ENCODE measurements at places on chromosomes 4 and X.
A peak's percentile ranks its signal among the peaks of the same experiment; 100 is the strongest.

GRCh38 chr4:118361192-118361591 lies 8.4 kb upstream of the PRSS12 start:
- DNase-seq = no peak

GRCh38 chr4:6340446-6341015 lies 70.9 kb downstream of the WFS1 start:
- DNase-seq = no peak

DNA sequence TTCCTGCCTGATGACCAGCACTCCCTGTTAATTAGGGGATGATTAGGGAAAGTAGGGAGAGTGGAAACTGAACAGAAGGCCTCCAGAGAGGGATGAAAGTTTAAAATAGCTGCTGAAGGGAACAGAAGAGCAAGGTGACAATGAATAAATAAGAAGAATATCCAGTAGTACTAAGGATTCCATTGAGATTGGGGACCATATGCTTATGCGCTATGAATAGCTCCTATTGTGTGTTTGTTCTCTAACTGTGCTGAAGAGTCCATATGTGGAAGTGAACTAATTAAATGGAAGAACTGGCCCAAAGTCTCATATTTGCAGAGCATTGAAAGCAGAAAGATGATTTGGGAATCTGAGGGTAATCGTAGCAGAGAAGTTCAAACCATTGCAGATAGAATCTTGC lies 137.0 kb downstream of the PRSS12 start:
- no peak for DNase-seq

DNA sequence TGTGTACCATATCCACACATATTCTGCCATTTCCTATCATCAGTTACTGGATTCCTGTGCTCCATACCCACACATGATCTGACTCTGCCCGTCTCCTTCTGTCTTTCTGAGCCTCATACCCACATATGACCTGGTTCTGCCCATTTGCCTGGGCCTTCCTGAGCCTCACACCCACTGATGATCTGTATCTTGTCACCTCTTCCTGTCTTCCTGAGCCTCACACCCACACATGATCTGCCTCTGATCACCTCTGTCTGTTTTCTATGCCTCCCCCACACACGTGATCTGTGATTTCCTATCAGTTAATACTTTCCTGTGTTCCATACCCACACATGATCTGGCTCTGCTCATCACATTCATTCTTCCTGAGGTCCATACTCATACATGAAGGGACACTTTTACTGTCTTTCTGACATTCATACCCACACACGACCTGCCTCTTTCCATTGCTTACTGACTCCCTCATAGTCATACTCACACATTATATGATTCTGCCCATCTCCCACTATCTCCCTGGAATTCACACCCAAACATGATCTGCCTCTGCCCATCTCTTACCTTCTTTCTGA lies 32.5 kb downstream of the SCML1 start:
- DNase-seq = no peak

GRCh38 chr4:32140636-32141035 lies 1420.5 kb downstream of the PCDH7 start:
- DNase-seq = no peak

DNA sequence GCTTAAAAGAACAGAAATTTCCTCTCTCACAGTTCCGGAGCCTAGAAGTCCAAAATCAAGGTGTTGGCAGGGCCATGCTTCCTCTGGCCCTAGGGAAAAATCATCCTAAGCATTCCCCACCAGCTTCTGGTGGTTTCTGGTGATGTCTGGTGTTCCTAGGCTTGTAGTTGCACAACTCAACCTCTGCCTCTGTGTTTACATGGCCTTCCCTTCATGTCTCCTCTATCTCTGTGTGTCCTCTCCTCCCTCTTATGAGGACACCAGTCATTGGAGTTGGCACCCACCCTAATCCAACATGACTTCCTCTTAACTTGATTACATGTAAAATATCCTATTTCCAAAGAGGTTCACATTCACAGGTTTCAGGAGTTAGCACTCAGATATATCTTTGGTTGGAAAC lies 15.4 kb downstream of the LRP2BP start:
- DNase-seq = no peak

DNA sequence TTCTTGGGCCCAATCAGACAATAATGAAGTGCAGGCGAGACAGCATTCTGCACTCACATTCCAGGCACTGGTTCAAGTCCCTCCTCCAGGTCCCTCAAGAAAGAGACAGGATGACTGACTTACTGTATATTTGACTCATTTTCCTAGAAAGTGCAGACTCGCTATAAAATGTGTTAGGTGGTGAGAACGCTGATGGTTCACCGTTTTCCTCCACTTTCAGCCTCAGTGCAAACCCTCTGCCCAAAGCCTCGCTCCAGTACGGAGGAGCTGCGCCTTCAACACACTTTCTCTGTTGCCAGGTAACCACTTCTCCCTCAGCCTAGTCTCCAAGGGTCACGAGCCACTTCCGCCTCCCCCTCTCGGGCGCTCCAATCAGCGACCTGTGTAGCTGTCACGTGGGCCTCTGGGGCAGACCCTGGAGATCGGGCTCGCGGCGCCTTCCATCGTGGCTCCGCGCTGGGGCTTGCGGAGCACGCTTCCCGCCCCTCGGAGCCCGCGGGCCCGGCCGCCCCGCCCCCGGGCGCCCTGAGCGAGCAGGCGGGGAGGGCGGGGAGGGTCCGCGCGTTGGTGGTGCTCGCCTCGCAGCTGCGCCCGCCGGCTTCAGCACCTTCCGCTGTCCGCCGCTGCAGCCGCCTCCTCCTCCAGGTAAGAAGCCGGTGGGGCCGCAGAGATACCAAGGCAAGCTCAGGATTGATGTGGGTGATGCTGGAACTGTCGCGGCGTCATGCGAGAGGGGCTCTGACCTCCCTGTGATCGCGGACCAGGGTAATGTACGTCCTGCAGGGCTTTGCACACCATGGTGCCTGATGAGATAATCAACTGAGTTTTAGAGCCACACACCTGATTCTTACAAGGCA lies at the start of gene WDR17:
WDR17 (plus strand) TSS at position 407 of the 857 bp plus-strand sequence. CDS start 45,740 bp downstream, outside the sequence.
- DNase-seq = peak; percentile 95

DNA sequence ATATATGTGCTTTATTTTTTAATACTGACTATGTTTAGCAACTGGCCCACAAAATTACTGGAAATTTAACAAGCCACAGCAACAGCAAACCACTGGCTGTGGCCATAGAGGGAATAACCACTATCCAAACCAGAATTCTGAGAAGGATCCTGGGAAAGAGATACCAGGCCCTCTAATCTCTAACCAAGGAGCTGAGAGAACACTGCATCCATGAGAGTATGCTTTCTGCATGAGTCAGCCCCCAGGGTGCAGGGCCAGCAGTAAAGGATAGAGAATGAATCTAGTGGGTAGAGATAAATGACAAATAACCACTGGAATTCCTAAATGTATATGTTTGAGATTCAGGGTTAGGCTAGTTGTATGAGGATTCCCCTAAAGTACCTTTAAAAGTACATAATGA lies 221.8 kb downstream of the KIT start:
- DNase-seq = no peak

GRCh38 chrX:12494400-12495138 lies 296.6 kb upstream of the PRPS2 start:
- DNase-seq = no peak

GRCh38 chr4:121030711-121031110 lies 41.6 kb downstream of the NDNF start:
- DNase-seq = no peak

GRCh38 chr4:172871381-172871780 lies 297.2 kb upstream of the GALNT7 start:
- no peak for DNase-seq

GRCh38 chrX:68832516-68833447 lies 4.0 kb downstream of the EFNB1 start:
- no peak for DNase-seq

DNA sequence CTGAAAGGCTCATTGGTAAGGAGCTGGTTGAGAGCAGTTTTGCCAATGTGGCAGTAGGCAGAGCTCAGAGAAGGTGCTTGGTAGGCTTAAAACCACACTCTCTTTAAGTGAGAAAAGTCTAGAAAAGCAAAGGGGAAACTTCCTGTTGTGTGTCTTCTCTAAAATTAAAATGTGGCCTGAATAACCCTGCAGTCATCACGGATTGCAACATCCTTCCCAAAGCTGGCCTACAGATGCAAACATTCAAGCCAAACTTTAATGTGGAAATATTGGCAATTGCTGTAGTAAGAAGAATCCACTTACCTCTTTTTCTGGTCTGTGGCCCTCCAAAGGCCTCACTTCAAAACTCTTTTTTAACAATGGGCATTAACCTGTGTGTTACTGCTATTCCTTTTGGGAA lies 348.5 kb downstream of the OPHN1 start:
- no peak for DNase-seq

GRCh38 chr4:51884606-51885005 lies 41.7 kb downstream of the DCUN1D4 start:
- no peak for DNase-seq

- DNase-seq = no peak
Measured at GRCh38 chr4:138972956-138973801, 42.4 kb upstream of the NOCT start.

DNA sequence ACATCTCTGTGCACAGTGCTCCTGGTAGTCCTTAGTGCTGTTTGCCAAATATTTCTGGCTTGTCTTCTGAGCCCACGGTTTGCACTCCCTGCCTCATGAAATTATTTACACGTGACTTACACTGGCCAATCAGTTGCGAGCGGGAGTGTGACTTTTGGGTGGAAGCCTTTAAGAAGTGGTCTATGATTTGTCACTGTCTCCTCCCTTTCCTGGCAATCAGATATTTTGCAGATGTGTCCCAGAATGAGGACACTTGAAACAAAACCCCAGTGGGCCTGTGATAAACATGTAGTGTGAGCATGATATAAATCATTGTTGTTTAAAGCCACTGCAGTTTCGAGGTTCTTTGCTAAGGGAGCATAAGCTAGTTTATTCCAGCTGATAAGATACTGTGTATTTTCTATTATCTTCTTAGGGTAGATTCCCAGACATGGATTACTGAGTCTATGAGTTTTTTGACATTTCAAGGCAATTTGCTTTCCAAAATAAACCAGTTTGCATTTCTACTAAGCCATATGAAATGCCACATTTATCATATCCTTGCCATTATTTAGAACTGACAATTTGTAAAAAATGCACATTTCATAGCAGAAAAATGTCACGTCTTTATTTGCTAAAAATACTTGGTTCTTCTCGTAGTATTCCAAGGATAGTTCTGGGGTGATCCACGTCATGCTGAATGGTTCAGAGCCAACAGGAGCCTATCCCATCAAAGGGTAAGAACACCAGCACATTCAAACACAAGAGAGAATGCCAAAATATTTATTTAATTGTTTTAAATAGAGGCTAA lies 12.0 kb downstream of the BST1 start:
- DNase-seq = no peak

DNA sequence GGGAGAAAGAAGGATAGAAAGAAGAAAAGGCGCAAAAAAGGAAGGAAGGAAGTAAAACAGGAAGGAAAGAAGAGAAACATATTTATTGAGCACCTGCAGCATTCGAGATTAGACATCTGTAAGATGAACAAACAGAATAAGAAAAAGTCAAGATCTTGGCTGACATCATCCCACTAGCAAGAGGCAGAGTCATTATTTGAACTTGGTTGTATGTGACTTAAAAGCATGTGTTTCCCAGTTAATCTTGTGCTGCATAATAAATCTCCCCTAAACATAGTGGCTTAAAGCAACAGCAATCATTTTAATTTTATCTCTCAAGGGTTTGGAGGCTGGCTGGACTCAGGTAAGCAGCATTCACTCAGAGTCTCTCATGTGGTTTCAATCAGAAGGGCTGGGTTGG lies 38.5 kb upstream of the COX7B2 start:
- DNase-seq = no peak

DNA sequence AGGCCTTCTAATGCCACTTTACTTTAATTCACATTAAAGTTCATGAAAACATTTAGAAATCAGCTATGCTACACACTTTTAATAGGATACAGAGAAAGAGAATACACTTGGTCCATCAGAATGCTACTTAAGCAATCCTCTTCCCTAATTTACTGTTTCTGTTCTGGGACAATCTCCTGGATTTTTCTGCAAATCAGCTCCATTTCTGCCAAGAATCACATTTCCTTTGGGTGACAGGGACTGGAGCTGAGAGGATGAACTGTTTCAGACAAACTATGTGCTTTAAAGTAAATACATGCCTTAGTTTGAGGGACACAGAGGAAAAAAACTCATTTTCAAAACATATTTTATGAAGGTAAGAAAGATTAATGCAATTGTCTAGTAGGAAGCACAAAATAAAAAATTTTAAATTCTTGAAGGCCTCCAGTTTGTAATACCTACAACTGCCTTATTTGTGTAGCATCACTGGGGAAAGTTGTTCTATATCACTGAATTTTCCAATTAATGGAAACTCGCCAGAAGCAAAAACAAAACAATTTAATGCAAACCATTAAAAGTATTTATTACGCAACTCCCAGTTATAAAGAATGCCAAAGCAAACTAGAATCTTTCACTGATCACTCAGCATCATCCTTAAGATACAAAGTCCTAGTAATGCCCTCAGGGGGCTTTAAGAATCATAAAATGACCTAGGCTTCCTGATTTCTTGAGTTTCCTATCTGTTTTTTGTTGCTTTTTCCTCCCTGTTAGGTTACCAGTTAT lies 36.3 kb downstream of the BCLAF3 start:
- DNase-seq = no peak

- no peak for DNase-seq
Measured at GRCh38 chrX:132146456-132146855, 18.6 kb upstream of the FRMD7 start.

DNA sequence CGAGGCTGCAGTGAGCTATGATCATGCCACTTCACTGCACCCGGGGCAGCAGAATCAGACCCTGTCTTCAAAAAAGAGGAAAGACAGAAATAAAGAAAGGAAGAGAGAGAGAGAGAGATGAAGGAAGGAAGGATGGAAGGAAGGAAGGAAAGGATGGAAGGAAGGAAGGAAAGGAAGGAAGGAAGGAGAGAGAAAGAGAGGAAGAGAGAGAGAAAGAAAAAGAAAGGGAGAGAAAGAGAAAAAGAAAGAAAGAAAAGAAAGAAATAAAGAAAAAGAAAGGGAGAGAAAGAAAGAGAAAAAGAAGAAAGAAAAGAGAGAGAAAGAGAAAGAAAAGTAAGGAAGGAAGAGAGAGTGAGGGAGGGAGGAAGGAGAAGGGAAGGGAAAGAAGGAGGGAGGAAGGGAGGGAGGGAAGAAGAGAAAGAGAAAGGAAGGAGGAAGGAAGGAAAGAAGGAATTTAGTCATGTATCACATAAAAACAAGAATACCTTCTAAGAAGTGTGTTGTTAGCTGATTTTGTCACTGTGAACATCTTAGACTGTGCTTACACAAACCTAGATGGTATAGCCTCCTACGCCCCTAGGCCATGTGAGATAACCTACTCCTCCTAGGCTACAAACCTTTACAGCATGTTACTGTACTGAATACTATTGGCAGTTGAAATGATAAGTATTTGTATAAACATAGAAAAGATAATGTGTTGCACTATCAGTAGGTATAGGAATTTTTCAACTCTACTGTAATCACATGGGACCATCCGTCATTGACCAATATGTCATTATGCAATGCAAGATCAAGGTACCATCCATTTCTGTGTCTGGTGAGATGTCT lies 17.4 kb upstream of the AFF1 start:
- no peak for DNase-seq

DNA sequence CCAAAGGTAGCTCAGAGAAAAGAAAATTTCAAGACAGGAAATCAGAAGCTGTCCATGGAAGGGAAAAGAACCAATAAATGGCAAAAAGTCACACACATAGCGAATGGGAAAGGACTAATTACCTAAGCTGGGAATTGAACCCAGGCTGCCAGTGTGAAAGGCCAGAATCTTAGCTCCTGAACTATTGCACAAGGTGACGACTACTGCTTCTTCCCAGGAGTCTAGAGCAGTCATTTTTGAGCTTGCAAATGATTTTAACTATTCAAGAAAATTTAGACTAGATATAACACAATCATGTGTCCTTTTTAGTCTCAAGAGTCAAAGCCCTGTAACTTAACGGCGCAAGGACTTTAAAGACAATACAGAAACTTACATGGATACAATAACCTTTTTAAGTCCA lies 34.1 kb upstream of the ZNF81 start:
- no peak for DNase-seq

Data from nucleus accumbens (tissue), 56 donors.